Hepatocyte (in vitro differentiated cells): ENCODE measurements at places on chromosomes 7 and 10.
A peak's percentile ranks its signal among the peaks of the same experiment; 100 is the strongest.

DNA sequence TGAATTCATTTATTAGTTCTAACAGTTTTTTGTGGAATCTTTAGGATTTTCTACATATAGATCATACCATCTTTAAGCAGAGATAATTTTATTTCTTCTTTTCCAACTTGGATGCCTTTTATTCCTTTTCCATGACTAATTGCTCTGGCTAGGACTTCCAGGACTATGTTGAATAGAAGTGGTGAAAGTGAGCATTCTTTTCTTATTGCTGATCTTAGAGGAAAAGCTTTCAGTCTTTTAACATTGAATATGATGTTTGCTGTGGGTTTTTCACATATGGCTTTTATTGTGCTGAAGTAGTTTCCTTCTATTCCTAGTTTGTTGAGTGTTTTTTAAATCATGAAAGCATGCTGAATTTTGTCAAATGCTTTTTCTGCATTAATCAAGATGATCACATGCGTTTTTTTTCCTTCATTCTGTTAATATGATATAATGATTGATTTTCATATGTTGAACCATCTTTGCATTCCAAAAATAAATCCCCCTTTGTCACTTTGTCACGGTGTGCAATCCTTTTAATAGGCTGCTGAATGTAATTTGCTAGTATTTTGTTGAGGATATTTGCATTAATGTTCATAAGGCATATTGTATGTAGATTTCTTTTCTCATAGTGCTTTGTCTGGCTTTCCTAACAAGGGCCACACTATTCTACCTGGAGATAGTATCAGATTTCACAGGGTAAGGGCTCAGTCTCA, 92.9 kb downstream of the ZNF467 start:
- no peak for DNase-seq

GRCh38 chr7:79876848-79877252, 257.8 kb upstream of the GNAI1 start:
- no peak for DNase-seq

GRCh38 chr10:95561177-95561863, at the start of gene SORBS1:
TSS of gene SORBS1 (minus strand) at chr10:95561371. CDS start at chr10:95441135, 120,236 bp downstream.
- DNase-seq, result peak; percentile 98

DNA sequence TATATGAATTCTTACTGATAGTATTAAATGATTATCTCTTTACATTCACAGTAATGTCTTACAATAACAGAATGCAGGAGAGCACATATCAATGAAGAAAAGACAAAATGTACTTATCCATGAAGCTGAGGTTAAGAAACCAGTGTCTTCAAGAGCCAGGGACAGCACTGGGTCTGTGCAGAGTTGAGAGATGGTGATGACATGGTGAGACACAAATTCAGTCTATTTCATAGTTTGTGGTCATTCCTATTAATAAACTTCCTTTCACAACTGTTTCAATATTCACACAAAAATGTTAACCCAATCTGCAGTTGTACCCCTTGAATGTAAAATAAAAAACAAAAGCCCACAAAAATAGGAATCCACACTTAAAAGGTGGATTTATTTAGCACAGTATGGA, 5.3 kb upstream of the MAGI2 start:
- DNase-seq, result no peak

- DNase-seq, result no peak
Measured at GRCh38 chr10:126945351-126946030, 40.3 kb downstream of the DOCK1 start.

GRCh38 chr10:116108095-116108494, 164.9 kb downstream of the GFRA1 start:
- no peak for DNase-seq

DNA sequence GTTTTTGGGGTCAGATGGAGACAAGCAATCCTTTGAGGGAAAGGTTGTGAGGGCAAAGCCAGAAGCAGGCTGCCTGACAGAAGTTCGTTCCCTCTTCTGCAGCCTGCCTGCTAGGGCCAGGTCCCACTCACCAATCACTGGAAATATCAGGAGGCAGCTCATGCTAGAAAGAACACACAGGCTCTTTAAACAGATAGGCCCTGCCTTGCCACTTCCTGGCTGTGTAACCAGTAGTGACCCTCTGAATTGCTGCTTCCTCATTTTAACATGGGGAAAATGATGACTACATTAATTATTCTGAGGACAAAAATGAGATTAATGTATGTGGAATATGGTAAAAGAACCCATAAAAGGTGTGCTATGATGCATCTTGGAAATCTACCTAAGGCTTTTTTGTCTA, 50.5 kb upstream of the MRLN start:
- DNase-seq, result no peak

DNA sequence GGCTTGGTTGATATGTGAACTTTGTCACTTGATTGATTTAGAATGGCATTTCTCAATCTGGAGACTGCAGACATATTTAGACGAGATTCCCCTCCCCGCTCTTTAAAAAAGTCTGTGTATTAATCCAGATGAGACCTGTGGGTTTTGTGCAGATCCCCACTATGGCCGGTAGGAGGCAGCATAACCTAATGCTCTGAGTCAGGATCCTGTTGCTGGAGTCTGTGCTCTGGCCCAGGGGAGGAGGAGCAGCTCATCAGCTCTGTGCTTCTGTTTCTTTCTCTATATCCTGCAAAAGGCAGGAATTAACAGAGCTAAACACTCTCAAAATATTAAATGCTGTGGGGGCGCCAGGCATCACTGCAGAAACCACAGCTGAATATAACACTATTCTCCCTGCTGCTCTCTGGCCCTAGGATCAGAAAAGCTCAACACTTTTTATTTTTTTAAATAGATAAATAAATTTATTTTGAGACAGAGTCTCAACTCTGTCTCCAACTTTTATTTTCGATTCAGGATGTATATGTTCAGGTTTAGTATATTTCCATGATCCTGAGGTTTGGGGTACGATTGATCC, 23.9 kb upstream of the SEPHS1 start:
- DNase-seq, result peak; percentile 89

DNA sequence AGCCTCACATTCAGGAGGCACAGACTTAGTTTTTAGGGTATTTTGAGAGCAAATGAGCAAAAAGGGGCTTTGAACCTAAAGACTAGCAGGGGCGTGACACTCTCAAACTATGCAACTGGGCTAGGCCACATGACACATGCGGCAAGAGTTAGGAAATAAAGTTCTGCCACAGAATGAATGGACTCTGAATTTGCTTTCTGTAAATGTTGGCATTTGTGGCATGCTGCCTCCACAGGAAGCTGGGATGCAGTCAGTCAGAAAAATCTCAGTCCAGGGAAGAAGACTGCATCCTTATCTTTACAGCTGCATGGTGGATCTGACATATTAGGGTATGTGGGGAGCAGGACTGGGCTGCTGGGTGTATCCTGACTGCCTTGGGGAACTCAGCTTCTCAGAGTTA, 181.0 kb downstream of the COBL start:
- DNase-seq, result no peak

GRCh38 chr10:22003964-22004281, 393 bp upstream of the DNAJC1 start:
- DNase-seq, result no peak

GRCh38 chr10:6592080-6592479, 12.0 kb upstream of the PRKCQ start:
- DNase-seq, result no peak
